ENCODE measurements at places on chromosomes 3 and 15.

- DNase-seq = no peak
Measured at GRCh38 chr15:96700555-96700954, 370.1 kb downstream of the NR2F2 start.

- no peak for DNase-seq
Measured at GRCh38 chr3:4742359-4742758, 236.9 kb upstream of the BHLHE40 start.

DNA sequence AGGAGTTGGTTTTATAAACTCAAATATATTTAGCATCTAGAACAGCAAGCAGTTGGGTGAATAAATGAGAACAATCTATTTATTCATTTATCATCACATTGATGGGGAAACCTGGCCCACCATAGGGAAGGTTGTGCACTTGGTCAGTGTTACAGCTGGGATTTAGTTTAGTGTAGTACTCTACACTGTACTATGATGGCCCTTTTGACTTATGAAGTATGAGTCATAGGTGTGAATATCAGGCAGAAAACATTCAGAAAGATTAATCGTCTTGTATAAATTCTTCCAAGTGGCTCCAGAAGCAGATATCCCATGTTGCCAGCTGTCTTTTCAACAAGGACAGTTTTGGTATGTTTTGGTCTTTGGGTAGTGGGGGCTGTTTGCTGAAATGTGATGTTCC lies 38.0 kb downstream of the BBS4 start:
- DNase-seq = no peak

- DNase-seq = no peak
Measured at GRCh38 chr15:44315126-44315525, 26.6 kb downstream of the GOLM2 start.

GRCh38 chr3:129121792-129122411 lies at the start of gene RAB43:
TSS of gene RAB43 (minus strand) at chr3:129121804. CDS start at chr3:129121489, 315 bp downstream.
- peak; percentile 77 for DNase-seq

GRCh38 chr3:127070776-127071175 lies 87.9 kb downstream of the PLXNA1 start:
- no peak for DNase-seq

DNA sequence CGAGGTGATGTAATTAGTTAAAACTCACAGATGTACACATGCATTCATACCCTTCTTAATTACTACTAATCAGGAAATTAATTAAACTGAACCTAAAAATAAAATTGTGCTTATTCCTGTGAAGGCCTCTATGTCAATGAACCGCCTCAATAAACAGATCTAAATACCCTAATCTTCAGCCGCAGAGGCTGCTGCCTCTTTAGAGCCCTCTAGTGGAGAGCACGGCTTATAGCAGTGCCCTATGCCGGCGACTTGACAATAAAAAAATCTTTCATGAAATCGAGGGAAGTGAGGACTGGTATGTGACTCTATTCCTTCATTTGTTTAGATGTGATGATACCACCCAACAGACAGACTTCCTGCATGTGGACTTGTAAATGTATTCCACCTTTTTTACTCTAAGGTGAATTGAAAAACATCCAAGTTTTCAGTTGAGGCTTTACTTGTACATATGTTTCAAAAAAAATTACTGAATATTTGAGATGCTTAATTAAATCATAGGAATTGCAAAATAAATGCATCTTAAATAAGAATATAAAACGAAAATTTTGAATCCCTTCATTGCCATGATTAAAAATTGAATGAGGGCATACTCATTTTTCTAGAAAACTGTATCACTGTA lies 8.3 kb upstream of the EPHA3 start:
- peak; percentile 9 for DNase-seq

DNA sequence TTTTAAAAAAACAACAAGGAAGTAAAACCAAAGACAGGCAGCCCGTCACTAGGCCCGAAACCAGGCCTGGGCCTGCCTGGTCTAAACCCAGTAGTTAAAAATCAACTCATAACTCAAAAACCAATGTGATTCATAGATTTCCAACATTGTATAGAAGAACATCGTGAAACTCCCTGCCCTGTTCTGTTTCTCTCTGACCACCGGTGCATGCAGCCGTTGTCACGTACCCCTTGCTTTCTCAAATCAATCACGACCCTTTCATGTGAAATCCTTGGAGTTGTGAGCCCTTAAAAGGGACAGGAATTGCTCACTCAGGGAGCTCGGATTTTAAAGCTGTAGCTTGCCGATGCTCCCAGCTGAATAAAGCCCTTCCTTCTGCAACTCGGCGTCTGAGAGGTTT lies 89.5 kb downstream of the DCLK3 start:
- DNase-seq = no peak

- no peak for DNase-seq
Measured at GRCh38 chr3:122443090-122443489, 27.2 kb upstream of the WDR5B start.

GRCh38 chr3:61936344-61936937 lies 375.1 kb downstream of the PTPRG start:
- DNase-seq = no peak

DNA sequence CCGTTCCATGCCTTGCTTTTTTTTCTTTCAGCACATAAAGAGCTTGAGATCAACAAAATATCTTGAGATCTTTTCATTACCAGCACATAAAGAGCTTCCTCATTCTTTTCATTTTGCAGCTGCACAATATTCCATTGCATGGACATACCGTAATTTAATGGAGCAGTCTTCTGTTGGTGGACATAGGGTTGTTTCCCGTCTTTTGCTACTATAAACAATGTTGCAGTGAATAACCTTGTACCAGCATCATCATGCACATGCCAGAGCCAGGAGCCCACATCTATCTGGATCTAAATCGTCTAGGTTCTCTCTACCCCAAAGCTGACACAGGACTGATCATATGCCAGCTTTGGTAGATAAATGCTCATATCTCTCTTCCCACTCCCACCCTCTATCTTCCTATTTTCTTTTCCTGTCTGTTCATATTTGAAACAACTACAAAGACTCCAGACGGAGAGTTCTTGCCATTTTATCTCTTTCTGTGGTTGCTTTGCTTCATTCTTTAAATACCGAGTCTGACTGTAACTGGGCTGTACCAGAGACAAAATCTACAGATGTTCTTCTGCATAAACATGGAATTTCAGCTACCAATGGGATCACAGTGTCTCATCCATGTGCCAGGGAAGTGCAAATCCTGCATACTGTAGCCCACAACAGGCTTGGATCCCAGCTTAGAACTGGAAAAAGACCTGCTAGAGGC lies 47.1 kb upstream of the AKAP13 start:
- no peak for DNase-seq

- DNase-seq = no peak
Measured at GRCh38 chr15:72474466-72474911, 359 bp downstream of the ARIH1 start.

DNA sequence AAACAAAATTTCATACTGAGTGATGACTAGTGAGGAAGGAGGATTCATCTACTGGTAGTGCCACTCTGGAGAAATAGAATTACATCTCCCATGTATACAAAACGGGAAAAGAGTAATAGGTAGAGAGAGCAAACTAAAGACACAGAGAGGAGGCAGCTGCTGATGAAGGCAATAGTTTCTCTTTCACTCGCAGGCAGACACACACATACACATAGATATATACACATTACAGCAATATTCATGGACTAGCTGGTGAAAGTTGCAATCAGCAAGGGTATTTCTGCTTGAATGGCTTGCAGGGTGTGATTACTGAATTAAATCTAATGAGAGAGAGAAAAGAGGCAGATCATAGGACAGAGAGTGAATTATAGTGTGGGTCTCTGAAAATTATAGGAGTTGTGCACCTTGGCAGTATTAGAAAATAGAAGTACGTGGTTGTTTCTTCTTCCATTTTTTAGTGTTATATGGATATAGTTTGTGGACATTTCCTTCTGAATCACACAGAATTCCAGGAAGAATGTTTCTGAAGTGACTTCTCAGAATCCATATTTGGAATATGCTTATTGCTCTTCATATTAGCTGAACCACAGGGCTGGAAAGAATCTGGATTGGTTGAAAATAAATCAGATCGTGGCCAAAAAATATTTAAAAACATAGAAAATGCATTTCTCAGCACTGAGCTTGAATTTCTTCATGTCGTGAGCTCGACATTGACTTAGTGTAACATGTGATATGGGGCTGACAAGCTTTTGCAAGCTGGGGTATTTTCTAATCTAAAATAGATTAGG lies 991.2 kb downstream of the TUSC7 start:
- no peak for DNase-seq

DNA sequence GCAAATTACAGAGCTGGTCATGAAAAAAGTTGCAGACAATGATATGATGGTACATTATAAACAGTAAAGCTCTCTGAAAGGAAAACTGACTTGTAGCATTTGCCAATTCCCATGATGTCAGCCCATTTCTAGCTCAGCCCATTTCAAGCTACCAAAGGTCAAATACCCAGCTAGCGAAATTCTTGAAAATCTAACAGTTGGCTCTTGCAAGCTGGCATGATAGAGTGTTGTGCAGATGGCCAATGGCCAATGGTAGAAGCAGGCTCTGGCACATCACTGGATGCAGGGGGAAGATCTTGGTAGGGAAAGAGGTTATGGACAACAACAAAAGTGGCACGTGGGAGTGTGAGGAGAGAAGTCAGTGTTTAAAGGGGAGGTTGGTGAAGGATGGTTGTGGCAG lies 36.7 kb downstream of the RASGRF1 start:
- no peak for DNase-seq

DNA sequence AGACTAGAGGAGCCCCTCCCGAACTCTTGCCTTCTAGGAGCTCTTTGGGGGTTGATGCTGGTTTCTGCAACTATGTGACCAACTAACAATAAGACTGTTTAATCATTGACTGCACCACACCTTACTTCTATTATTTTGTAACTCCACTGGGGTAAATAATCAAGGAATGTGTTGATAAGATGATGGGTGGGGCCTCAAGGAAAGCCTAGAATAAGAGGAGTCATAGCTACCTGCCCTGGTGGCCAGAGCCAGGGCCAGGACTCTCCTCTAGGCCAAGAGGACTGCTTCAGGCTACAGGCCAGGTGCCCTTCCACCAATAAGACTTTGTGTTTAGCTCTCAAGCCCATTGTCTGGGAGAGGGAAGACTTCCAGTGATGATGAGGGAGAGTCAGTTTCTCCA lies 41.2 kb upstream of the PIAS1 start:
- DNase-seq = no peak

GRCh38 chr15:44034933-44035624 lies 160.0 kb downstream of the FRMD5 start:
- no peak for DNase-seq

DNA sequence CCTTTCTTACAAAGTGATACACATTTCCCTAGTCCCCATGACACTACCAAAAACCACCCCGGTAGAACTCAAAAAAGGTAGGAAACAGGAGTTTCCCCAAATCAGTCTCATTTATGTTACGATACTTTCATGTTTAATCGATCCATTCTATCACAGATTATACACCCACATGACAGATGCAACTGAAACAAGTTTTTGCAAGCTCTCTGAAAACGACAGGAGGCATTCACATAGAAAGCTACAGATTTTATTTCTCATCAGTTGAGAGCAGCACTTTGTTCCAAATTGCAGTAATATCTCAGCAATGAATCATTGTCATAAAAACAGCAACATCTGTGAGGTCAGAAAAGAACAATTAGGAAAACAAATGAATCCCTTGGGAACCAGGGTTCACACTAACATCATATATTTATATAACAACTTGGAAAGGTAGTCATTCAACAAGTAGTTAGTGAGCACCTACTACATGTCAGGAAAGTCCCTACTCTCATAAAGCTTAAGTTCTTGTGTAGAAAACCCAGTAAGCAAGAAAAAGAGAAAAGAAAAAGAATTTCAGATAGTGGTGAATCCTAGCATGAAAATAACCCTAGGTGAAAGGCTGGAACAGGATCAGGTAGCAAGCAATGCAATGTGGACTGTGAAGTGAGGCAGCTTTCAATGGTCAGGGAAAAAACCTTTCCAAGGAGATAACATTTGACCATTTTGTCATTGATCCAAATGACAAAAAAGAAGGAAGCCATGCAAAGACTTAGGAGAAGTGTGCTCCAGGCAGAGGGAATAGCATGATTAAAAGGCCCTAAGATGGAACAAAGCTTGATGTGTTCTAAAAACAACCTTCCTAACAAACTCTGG lies 8.3 kb downstream of the PLD1 start:
- DNase-seq = no peak

DNA sequence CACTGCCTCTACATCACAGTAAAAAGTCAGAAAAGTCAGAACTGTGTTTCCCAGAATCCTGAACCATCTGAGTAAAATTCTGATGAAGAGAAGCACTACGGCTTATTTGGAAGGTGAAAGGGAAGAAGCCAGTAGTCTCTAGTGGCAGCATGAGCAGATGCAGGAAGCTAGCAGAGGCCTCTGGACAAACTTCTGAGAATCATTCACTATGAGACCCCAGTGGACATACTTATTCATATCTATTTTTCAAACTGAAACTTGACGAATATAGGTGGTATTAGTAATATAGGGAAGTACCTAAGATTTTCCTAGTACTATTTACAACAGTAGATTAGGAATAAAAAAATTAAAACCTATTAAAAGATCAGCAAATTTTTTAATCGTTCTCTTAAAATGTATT lies 272.8 kb upstream of the TTC14 start:
- DNase-seq = no peak

DNA sequence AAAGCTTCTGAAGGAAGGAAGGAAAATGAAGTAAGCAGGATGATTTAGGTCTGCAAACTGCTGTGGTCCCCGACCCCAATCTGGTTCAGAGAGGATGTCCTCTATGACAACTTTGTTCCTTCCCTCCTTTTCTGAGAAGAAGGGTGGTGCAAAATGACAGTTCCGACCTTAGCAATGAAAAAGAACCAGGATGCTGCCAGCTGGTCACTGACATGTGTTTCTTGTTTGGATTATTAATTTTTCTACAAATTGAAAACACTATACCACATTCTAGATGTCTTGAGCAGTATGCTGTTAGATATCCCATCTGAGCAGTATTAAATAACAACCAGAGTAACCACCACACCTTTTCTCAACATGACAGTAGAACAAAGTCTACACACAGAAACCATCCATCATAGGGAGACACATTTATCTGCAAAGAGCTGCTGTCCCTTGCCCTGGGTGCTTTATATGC lies 27.5 kb downstream of the CDCP1 start:
- no peak for DNase-seq

DNA sequence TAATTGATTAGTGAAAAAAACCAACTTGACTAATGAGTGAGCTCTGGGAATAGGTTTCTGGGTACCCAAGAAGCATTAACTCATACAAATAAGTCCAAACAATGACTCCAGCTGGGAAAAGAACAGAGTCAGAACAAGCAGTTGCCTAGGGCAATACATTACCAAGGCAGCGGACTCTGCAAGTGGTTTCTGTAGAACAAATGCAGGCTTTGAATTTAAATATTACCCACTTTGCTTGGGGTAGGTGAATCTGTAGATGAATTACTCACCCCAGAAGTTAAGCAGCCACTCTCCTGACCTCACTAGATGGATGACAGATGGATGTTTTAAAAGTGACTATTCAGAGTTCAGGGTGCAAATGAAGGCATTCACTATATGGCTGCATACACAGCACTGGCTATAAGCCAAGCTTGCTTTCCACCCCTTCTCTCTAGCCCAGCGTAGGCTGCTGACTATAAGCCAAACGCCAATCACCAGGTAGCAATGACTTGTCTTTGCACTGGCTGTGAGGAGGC lies 73.1 kb upstream of the BHLHE40 start:
- no peak for DNase-seq

- DNase-seq = no peak
Measured at GRCh38 chr3:95615592-95616310, 1198.6 kb upstream of the EPHA6 start.

DNA sequence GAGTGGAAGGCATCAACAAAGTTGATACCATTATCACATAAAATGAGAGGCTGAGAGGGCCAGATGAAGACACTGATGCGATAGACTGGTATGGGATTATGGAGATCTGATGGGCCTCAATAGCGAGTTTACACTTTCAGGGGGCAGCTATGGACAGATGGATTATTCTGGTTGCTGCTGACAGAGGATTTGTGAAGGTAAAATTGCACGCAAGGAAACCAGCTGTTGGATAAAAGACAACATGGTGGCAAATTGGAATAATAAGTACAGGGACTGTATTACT lies 203.9 kb downstream of the MBNL1 start:
- no peak for DNase-seq

Data from activated T-helper 1 cell treated with anti-CD3 and anti-CD28 coated beads, Interleukin-12 subunit alpha, Interleukin-12 subunit beta, Interleukin-2, Interleukin-4 antibody, amounts not matched to agents 30 ng/mL and 10 ng/mL and 1 ng/mL, durations not matched to agents 14 hours and 24 hours and 36 hours (primary cell).